NCI-H2029 (cell line): ENCODE measurements at places on chromosomes 5 and 9.

DNA sequence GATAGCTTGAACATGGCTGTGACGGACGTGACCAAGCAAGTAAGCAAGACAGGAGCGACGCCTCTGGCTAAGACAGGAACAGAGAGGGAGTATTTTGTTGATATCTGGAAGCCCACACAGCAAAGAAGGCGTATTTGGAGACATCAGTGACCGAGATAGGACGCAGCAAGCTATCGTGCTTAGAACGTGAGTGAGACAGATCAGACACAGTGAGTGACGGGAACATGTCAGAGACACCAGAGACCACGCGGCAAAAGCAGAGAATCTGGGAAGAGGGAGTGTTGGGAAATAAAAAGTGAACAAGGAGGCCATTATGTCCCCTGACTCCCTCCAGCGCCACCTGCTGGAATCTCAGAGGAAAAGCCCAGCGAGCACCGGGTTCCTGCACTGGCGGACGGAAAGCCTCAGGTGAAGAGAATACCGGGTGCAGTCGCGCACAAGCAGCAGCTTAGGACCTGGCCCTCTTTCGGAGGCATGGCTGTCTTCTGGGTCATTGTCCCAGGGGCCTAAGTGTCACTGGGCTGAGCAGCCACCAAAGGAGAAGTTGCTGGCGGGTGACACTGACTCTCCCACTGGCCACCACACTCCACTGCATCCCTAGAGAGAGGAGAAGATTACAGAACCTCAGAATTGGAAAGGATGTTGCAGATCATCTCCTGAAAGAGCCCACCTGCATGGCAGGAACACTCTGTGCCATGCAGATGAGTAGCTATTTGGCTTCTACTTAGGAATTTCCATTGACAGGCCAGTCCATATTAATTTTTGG, 99.1 kb downstream of the FBXO38 start:
- no peak for DNase-seq

GRCh38 chr5:58794875-58795274, 212.0 kb downstream of the RAB3C start:
- no peak for DNase-seq

DNA sequence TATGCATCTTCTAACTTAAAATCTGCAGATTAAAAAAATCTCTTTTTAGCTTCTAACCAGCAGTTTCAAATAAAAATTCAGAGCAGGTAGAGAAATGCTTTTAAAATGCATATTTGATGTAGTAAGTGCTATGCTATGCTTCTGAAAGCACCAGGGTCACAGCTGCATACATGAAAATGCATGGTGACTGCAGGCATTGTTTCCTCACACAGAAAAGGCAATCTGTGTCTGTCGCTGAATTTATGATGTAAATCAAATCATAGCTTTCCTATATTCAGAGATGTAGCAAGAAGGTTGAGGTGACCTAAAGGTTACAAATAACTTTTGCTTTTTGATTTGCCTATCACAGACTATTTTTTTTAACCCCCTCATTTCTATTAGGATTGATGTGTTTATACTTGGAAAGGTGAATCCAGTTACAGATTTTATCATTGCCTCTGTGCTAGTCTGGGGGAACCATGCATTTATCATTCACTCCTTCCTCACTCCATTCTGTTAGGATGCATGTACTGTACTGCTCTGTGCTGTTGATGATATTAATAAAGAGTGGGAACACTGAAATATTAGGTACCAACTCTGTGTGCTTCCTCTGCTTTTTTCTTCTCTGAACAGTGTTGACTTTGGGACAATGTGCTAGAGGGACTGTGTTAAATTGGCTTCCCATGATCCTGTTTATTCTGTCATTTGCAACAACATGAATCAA, 65.6 kb downstream of the FOCAD start:
- no peak for DNase-seq

- DNase-seq, result no peak
Observed at GRCh38 chr5:166595274-166595951, 1696.0 kb upstream of the WWC1 start.

DNA sequence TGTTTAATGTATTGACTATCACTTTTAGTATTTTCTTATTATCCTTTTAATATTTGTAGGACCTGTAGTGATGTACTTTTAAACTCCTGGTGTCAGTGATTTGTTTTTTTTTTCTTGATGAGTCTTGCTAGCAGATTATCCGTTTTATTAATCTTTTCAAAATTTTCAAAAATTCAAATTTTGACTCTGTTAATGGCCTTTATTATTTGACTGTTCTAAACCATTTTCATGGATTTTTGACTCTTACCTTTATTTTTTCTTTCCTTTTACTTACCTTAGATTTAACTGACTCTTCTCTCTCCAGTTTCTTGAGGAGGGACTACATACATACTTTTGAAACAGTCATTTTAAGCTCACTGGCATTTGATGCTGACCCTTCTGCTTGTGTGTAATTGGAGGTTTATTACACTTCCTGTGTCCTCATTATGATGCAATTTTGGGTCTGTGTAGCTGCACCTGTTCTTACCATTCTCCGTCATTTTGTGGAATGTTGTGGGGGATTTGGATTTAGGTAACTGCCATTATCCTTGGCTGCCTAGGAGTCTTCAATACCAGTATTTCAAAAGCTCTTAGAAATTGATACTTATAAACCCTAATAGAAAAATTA, 32.0 kb upstream of the EXOC3 start:
- DNase-seq, result no peak

DNA sequence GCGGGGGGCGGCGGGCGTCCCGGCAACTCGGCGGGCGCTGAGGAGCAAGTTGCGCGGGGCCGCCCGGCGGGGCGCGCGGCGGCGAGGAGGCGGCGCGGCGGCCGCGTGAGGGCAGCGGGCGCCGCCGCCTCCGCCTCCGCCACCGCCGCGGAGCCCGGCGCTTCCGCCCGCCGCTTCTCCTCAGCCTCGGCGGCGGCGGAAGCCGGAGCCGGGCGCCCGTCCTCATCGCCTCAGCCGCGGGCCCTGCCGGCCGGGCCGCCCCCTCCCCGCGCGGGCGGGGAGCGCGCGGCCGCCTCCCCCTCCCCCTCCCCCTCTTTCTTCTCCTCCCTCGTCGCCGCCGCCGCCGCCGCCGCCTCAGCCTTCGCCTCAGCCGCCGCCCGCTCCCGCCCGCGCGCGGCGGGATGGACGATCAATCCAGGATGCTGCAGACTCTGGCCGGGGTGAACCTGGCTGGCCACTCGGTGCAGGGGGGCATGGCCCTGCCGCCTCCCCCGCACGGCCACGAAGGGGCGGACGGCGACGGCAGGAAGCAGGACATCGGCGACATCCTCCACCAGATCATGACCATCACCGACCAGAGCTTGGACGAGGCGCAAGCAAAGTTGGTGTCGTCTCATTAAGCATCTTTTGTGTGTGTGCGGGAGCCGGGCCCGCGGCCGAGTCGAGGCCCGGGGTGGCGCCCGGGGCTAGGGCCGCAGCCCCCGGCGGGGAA, at the start of gene PBX3:
PBX3 (plus strand) TSS at position 321 of the 712 bp plus-strand sequence.
- peak; percentile 45 for DNase-seq

DNA sequence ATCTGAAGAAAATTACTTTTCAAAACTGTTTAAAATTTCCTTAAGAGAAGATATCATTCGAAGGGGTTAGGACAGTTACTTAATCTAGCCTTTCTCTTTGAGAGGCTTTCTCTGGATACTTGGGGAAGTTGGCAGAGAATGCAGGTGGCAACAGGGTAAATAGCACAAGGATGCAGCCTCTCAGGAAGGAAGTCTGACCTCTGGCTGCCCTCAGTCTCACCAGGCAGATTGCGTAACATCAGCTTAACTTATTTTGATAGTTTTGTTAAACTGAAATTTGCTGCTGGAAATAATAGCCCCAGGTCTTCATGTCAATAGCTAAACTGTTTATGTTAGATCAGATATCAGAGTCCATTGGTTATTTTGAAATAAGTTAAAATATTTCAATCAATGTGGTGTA, 20.4 kb downstream of the CCDC192 start:
- DNase-seq, result no peak

DNA sequence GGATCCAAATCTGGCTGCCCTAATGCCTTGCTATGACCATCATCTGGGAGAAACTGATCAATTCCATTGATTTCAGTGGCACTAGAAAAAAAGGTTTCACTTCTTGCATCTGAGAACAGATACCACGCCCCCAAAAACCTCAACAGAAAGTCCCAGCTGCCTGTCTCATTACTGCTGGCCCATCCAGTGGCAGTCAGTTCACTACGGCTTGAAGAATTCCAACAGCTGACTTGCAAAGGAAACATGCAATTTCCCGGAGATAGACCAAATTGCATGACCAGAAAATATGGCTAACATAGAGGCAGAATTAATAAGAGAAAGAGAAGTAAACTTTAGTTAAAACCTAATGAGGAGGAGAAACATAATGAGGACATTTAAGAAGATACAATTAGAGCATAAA, 48.6 kb downstream of the UGCG start:
- DNase-seq, result no peak

GRCh38 chr9:125147401-125147951, 4.1 kb upstream of the SCAI start:
- no peak for DNase-seq

DNA sequence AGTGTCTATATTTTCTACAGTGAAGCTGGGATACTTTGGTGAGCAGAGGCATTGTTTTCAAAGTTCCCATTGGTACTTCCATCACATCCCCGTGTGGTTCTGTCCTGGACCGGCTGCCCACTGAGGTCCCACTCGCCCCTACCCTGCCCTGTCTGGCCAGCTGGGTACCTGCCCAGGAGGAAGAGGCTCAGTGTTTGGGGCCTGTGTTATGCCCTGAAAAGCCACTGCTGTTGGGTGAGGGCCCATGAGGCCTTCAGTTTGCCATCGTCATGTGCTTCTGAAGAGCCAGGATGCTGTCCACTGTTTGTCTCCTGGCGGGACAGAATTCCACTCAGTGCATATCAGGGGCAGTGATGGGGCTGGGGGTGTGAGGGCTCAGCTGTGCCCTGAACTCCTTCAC, 2.6 kb upstream of the CEP72 start:
- no peak for DNase-seq

DNA sequence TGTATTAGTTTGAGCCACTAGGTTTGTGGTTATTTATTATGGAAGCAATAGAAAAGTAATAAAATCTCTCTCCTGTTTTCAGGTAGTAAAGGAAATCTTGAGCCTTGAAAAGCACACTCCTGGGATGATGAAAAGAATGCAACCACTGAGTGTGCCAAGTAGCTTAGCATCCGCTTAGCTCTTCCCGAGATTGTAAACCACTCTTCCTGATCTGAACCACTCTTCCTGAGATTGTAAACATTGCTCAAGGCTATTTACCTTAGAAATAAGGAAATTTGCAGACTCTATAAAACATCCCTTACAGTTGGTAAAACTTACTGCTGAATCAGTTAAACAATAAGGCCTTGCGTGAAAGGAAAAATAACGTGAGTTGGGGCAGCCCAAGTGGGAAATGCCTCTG, 17.4 kb upstream of the IL33 start:
- DNase-seq, result no peak

DNA sequence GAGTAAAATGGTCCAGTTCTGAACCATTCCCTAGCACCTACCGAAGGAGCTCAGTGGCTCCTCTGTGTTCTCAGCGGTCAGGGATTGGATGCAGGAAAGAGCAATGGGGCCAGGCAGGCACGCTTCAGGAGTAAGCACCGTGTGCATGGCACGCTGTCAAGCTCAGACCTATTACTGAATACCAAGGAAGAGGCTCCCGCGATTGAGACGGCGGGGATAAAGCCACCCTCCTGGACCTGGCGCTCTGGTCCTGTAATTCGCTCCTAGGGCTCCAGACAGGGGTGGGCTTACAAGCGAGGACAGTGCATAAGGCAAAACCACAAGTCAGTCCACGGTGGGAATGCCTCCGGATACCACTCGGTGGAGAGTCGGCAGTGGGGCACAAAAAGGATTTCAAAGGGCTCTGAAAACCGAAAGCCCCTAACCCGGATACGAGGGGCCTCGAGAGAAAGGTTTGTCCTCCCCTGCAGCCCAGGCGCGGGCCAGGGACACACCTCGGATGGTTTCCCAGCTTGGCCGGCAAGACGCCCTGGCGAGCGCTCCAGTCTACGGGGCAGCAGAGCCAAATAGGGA, 988 bp downstream of the OXCT1 start:
- no peak for DNase-seq

GRCh38 chr9:128632066-128632465, 24.6 kb downstream of the DYNC2I2 start:
- no peak for DNase-seq

DNA sequence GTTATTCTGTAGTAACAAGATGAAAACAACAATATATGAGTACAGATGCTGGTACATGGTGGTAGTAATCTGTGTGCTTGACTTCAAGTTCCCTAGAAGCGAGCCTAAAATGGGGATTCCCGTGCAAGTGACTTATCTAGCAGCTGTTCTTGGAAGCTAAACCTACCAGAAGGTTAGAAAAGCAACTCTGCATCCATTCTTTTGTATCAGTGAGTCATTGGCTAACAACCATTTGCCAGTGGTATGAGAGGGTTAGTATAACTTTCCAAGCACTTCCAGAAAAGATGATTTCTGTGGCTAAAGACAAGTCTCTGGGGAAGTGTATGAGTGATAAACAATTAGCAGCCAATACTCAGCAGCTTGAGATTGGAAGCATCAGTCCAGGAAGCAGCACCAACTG, 787.7 kb upstream of the CDH6 start:
- no peak for DNase-seq

DNA sequence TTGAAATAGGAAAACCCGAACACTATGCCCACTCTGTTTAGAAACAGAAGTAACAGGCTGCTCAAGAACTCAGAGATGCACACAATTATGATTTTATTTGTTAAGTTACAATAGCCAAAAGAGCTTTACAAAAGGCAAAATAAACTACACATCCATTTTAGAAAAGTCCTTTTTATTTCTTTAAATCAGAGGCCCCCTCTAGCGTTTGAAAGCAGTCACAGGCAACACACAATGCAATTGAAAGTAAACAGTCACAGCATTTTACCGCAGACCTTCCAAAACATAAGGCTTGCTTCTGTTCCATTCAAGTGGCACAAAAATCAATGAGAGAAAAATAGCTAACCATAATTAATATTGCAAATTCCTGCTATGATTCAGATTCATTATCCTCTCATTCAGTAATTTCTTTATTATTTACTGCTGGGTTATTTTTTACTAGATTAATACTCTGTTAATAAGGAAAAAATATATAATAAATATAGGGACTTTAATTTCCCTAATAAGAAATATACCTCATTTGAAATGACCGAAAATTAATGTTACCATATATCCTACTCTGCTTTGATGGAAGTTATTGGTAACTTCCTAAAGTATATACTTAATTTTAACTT, 78.3 kb downstream of the CEP120 start:
- peak; percentile 6 for DNase-seq
